Activated T-helper 1 cell treated with anti-CD3 and anti-CD28 coated beads, Interleukin-2, amount 50 U/mL, for 16 hours (primary cell): ENCODE measurements at places on chromosomes 3 and 15.

DNA sequence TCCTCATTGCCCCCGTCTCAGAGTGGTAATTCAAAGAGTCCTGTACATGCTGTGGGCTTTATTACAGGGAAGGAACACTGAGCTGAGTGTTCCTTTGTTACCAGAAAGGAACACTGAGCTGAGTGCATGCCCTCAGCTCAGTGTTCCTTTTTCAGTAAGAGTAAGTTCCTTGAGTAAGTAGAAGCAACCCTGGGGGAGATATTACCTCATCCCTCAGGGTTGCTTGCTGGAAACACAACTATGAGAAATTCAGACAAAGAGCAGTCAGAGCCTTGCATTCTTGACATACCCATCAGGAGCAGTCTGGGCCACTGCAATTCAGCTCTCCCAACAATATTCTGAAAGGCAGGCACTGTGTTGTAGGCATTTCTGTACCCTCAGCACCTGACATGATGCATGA lies 17.0 kb downstream of the CHRM5 start:
- DNase-seq: no peak

DNA sequence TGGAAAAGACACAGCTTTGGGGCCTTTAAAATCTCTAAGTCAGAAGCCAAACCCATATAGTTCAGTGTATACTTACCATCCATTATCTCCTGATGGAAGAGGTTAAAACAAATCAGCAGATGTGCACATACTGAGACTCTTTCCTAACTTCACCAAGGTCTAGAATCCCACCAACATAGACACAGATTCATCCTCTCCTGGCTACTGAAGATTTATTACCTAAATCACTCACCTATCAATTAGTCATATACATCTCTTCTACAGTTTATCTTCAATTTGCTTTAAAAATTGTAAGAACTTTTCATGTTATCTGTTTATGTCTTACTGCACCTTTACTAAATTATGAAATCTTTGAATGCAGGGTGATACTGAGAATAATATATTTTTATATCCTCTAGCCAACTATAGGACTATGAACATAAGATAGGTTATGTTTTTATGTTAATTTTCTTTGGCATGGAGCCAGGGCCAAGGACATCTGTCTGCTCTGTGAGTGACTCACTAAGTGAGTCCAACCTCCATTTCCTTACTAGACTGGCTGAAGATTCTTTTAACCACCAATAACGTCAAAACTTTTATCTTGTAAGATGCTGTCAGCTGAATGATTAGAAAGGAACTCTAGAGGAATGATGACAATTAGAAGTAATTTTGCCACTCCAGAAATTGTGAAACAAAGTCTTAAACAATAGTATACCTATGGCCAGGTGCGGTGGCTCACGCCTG lies 397.6 kb downstream of the FOXP1 start:
- DNase-seq: no peak

- no peak for DNase-seq
These were observed 1.3 kb downstream of the STAG1 start for GRCh38 chr3:136750897-136751315.

GRCh38 chr3:10434144-10434937 lies 71.0 kb downstream of the ATP2B2 start:
- no peak for DNase-seq

DNA sequence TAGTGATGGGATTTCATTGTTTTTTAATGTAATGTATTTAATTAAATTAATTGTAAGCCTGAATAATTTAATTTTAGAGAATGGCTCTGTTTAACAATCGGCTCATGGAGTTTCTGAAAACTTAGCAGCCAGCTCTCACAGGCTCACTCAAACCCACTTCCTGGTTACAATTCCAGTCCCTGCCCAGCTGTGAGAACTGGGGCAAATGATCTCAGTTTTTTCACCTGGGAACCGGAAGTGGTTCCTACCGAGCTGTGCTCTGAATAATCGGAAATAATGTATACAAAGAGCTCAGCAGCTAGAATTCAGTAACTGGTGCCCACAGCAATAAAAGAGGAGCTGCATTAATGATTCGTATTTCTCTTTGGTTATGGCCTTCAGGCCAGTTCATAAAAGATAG lies 244.3 kb upstream of the MCTP2 start:
- no peak for DNase-seq

DNA sequence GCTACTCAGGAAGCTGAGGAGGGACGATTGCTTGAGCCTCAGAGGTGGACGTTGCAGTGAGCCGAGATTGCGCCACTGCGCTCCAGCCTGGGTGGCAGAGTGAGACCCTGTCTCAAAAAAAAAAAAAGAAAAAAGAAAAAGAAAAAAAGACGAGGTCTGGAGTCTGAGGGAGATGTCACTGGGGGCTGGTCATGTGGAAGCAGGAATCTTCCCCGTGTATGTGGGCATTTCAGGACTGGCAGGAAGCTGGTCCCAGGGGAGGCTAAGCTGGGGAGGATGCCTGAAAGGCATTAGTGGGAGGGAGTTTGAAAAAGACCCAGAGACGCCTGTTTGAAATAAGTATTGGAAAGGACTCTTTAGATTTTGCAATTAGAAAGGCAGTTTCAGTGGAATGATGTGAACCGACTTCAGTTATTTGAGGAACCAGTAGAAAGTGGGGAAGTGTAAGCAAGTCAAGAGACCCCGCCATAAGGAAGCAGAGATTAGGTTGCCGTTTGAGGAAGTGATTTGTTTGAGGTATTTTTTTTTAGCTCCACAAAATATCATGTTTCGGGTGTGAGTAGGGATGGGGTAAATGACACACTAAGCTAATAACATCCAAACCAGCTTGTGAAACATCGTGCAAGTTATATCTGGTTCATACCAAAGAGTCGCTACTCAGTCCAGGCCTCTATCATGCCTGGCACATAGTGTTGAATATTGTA lies 55.5 kb downstream of the ST6GAL1 start:
- DNase-seq: no peak

DNA sequence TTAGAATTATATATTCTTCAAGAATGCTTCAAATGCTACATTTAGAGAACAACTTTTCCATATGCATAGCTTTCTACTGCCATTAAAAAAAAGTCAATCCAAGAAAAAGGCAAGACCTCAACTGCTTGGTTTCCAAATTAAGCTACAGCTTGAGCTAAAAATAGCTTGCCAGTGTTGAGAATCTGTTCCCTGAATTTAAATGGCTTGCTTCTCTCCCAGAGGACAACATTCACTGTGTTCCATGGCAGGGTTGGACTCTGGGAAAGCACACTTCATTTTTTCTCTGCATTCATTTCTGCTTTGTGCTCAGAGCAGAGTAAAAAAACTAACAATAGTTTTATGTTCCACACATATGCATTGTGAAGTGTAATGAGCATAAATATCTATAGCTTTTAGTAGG lies 50.3 kb upstream of the ACTL6A start:
- no peak for DNase-seq

DNA sequence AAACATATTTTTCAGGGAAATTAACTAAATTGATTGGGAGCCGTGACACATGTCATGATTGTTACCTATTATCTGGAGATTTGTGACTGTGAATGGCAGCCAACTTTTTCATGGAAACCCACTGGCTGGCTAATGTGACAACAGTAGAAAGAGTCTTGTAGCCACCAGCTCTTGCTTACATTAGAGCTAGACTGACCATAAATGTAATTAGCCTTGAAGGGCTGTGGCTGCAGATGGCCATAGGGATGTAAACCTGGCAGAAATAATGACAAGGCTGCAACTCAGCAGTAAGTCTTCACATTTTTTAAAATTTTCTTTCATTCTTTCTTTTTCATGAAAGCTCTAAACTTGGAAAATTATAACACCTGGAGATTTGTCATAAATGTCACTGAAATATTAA lies 168.2 kb upstream of the ROBO2 start:
- DNase-seq: no peak

DNA sequence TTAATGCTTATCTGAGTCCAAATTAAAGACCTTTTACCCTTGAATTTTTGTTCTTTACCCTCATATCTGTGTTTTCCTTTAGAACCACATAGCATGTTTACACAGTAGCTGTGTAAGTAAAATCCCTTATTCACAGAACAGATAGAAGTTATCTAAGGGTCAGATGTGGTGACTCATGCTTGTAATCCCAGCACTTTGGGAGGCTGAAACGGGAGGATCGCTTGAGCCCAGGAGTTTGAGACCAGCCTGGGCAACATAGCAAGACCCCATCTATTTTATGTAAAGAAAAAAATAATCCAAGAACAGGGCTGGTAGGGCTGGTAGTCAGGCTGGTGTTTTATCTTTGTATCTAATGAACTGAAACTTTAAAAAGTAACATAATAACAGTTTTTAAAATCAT lies 23.2 kb downstream of the NXPE3 start:
- no peak for DNase-seq

DNA sequence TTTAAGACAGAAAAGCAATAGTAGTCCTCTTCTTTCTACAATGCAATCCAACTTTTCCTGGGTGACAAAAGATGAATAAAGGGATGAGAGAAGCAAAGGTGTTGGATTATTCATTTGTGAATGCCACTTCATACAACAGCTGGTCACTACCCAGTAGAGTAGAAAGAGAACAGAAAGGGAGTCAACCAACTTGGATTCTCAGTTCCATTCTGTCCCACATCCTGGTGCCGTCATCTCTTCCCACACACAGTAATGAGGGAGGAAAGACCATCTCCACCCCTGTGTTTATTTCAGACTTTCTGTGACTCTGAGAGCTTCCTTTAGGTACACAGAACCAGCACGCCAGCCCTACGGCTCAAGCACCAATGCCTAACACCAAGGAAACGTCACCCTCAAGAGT lies 71.0 kb downstream of the FOXP1 start:
- no peak for DNase-seq

DNA sequence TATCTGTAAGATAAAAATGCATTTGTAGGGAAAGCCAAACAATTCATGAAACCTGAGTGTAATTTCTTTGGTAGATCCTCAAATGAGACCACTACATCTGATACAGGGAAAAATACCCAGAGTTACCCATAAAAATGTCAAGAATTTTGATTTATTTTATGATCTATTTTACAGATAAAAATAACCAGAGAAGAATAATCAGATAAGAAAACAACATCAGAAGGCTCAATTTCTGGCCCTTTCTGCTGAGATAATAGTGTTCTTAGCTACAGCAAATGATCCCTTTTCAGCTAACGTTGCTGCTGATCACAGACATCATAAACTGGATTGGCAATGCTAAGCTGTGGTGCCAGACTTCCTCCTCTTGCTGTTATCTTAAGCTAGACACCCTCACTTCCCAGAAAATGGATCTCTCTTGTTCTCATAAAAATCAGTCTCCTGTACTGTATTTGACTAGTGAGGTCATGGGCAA lies 21.3 kb upstream of the TMEM108 start:
- no peak for DNase-seq

DNA sequence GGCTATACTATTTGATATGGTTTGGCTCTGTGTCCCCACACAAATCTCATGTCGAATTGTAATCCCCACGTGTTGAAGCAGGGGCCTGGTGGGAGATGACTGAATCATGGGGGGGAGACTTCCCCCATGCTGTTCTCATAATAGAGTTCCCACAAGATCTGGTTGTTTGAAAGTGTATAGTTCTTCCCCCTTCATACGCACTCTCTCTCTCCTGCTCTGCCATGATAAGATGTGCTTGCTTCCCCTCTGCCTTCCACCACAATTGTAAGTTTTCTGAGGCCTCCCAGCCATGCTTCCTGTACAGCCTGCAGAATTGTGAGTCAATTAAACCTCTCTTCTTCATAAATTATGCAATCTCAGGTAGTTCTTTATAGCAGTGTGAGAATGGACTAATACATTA lies 290.1 kb upstream of the CHRM5 start:
- no peak for DNase-seq

DNA sequence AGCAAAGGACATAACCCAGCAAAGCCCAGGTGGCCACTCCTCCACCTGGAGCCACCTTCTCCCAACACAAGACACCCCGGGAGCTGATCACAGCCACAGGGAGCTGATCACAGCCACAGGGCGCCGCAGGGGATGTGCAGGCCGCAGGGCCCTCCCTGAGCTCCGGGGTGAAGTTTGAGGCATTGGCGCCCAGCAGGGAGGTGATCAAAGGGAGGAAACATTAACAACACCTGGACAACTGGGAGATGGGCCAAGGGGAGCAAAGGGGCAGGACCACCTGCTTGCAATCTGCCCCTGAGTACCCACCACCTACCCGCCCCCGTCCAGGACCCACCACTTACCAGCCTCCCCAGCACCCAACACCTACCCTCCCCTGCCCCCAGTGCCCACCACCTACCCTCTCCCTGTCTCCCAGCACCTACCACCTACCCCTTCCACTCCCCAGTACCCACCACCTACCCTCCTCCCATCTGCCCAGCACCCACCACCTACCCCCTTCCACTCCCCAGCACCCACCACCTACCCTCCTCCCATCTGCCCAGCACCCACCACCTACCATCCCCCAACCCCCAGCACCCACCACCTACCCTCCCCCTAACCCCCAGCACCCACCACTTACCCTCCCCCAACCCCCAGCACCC lies 2.4 kb downstream of the UROC1 start:
- DNase-seq: no peak

- peak; percentile 66 for DNase-seq
These were observed 1.6 kb upstream of the TEX264 start for GRCh38 chr3:51669241-51670052.

- no peak for DNase-seq
These were observed 55.0 kb upstream of the RPL32 start for GRCh38 chr3:12896063-12896985.

DNA sequence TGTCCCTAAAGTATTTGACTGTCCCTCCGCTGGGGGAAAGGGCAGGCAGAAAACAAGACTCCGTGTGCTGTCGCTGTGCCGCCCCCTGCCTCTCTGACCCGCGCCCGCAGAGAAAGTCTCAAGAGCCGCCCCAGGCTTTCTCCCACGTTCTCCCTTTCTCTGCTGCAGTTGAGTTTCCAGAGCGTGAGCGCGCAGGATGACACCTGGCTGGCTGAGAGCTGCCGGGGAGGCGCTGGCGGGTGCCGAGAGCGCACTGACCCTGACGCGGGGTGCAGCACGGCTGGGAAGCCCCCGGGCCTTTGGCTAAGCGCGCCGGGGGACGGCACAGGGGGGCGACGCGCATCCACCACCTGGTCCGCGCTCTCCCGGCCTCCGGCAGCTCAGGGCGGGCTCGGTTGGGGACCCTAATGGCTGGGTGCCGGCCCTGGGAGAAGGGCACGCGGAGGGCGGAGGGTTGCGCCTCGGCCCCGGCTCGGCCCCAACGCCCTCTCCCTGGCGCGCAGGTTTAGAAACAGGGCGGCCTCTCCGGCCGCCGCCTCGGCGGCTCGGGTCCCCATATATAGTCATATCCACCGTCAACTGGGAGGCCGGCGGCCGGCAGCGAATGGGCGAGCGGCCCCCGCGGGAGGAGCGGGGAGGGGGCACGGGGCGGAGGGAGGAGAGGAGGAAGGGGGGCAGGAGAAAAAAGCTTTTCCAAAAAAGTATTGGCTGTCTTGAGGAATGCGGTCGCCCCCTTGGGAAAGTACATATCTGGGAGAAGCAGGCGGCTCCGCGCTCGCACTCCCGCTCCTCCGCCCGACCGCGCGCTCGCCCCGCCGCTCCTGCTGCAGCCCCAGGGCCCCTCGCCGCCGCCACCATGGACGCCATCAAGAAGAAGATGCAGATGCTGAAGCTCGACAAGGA lies at the start of gene TPM1:
Gene TPM1, plus strand, starts transcription at position 774 of the 903 bp plus-strand sequence. Its CDS starts 83 bp downstream, at position 857.
- no peak for DNase-seq

GRCh38 chr3:195105389-195105788 lies 165.6 kb downstream of the XXYLT1 start:
- no peak for DNase-seq
